Heart left ventricle (tissue), 16 donors: ENCODE measurements at places on chromosomes 1 and 21. TPM values are rescaled to one million over a fixed set of nuclear protein-coding genes. Genes with fewer than 3 reads are reported as not detected.

- peaks cover 63% of the 10 kb centered on the region for H3K27me3 ChIP-seq
- no peak overlapping the region for H3K27ac ChIP-seq
- no peak for DNase-seq
- peaks cover 9% of the 10 kb centered on the region for H3K4me1 ChIP-seq
Observed at GRCh38 chr1:165351863-165352441, 4.6 kb downstream of the LMX1A start.

DNA sequence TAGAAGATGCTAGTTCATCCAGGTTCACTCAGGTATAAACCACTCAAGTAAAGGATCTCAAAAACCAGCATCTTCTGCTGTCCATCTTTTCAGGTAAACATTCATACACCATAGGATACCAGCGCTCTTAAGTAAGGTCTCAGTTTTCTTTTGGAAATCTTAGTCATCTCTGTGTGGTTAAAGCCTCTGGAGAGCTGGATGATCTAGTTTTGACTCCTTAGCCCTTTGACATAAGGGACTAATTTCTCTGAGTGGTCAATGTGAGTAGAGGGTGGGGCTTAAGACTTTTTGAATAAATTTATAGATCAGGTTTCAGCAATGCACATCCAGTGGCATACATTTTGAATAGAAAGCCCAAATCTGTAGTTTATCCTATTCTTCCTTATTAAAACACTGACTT is 92.3 kb downstream of the CTH start:
- no peaks in the 10 kb centered on the region for H3K4me1 ChIP-seq
- H3K27ac ChIP-seq, result no peak overlapping the region
- DNase-seq, result no peak
- no peaks in the 10 kb centered on the region for H3K27me3 ChIP-seq
- H3K36me3 ChIP-seq, result no peaks in the 10 kb centered on the region

DNA sequence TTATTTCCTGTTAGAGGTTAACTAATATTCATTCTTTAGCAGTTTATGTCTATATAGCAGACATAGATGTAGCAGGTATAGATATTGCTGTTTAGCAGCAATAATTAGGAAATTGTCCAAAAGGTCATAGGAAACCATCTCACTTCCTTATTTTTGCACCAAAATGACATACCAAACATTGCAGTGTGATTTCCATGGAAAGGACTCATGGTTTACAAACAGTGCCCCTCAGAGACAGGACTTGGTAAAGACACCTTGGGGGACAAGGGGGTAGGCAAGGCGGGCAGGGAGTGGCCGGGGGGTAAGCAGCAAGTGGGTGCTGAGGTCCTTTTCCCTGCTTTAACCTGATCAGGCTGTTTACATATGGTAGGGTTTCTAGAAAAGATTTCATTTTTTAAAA is 30.5 kb downstream of the BATF3 start:
- no peak overlapping the region for H3K27ac ChIP-seq
- no peaks in the 10 kb centered on the region for H3K27me3 ChIP-seq
- no peak for DNase-seq

GRCh38 chr1:9466780-9467758 is 72.2 kb upstream of the SLC25A33 start:
- no peak overlapping the region for H3K27ac ChIP-seq
- H3K36me3 ChIP-seq, result no peaks in the 10 kb centered on the region
- H3K4me1 ChIP-seq, result no peaks in the 10 kb centered on the region
- no peak overlapping the region for H3K4me3 ChIP-seq
- no peak for DNase-seq

The GSTM5 gene
- total RNA-seq, result 2.5 TPM

GRCh38 chr21:18840239-18840638 is 436.7 kb upstream of the TMPRSS15 start:
- H3K27ac ChIP-seq, result no peak overlapping the region
- H3K27me3 ChIP-seq, result no peaks in the 10 kb centered on the region
- DNase-seq, result no peak
- H3K36me3 ChIP-seq, result no peaks in the 10 kb centered on the region

The ASAP3 gene
- total RNA-seq, result 50.4 TPM

The OR2L2 gene
- total RNA-seq, result not detected

DNA sequence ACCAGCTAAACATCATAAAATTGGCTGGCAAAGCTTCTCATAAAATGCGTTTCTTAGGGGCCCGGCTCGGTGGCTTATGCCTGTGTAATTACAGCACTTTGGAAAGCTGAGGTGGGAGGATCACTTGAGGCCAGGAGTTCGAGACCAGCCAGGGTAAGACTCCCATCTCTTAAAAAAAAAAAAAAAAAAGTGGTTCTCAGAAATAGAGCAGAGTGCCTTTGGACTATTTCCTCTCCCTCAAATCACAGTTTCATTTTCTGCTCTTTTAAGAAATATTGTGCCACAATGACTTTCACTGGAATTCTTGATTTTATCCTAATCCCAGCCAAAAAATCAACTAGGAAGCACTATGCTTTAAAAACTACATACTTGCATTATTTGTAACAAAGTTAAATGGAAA is 13.3 kb downstream of the HSF2BP start:
- DNase-seq, result no peak
- no peaks in the 10 kb centered on the region for H3K36me3 ChIP-seq
- H3K27ac ChIP-seq, result peak overlapping the region; percentile 64

DNA sequence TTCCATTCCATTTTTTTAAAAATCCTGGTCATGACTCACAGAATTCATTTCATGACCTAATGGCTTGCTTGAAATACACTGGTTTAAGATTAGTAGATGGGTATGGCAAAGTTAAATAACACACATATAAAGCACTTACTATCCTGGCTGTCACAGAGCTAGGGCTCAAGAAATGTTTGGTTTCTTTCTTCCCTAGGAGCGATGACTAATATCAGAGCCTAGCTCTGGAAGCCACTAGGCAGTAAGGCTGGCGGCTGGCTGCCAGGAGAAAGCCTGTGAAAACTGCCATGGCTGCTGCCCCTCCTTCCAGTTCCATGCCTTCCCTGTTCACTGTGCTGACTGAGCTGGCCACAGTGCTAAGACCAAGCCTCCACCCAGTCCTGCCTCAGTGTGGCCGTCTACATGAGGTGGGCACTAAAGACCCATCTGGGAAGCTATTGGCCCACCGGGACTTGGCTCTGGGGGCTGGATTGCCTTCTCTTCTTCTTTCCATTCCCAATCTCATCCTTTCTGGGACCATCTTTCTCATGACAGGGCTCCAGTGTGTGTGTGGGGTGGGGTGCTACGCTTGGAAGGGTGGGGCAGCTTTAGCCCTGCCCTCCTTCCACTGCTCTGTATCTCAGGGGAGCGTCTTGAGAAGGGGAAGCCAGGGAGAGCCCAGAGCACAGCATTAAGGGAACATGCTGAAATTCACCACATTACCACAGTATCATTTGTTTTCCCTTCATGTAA is 10.8 kb upstream of the ASCL5 start:
- H3K27ac ChIP-seq, result no peak overlapping the region
- no peak overlapping the region for H3K4me3 ChIP-seq
- H3K27me3 ChIP-seq, result no peaks in the 10 kb centered on the region
- H3K36me3 ChIP-seq, result peaks cover 46% of the 10 kb centered on the region

DNA sequence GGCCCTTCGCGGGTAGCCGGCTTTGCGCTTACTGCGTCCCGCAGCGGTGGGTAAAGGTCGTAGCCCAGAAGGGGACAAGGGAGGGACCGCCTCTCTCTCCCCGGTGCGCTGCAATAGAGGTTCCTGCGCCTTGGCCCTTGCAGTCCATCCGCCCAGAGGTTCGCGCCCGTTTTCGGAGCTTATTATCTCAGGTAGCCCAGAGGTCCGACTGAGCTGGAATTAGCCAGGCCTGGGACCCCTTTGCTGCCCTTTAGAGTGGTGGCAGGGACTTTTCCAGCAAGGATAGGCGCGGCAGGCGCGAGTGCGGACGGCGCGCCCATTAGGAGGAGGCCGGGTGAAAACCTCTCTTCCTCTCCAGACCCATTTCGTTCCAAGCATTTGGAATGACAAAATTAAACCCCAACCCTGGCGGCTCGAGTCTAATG is 5.0 kb downstream of the LHX4 start:
- no peak for DNase-seq
- H3K27me3 ChIP-seq, result peaks cover 92% of the 10 kb centered on the region
- H3K36me3 ChIP-seq, result no peaks in the 10 kb centered on the region

The NEK2 gene
- total RNA-seq, result 0.34 TPM

The GJB4 gene
- total RNA-seq, result not detected

- no peaks in the 10 kb centered on the region for H3K27me3 ChIP-seq
- peaks cover 37% of the 10 kb centered on the region for H3K36me3 ChIP-seq
- H3K4me1 ChIP-seq, result no peaks in the 10 kb centered on the region
- H3K27ac ChIP-seq, result no peak overlapping the region
Observed at GRCh38 chr1:150302338-150302737, 8.7 kb downstream of the MRPS21 start.

DNA sequence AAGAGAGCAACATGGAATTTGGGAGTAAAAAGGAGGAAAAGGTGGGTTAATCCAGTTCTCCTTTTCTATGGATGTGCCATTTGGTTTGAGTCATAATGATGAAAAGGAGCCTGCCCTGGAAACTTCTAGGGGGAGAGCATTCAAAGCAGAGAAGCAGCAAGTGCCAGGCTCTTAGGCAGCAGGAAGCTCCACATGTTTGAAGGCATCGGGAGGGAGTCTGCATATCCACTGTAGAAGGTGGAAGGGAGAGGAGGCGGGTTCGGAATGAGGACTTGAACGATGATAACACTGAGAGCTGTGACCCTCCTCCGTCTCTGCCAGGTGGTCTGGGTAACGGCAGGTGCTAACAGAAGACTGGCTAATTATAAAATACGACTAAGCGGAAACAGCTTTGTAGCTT is 128.2 kb downstream of the RYR2 start:
- H3K27me3 ChIP-seq, result no peaks in the 10 kb centered on the region
- no peaks in the 10 kb centered on the region for H3K36me3 ChIP-seq
- no peak overlapping the region for H3K4me3 ChIP-seq

The SPRR2D gene
- total RNA-seq, result not detected

DNA sequence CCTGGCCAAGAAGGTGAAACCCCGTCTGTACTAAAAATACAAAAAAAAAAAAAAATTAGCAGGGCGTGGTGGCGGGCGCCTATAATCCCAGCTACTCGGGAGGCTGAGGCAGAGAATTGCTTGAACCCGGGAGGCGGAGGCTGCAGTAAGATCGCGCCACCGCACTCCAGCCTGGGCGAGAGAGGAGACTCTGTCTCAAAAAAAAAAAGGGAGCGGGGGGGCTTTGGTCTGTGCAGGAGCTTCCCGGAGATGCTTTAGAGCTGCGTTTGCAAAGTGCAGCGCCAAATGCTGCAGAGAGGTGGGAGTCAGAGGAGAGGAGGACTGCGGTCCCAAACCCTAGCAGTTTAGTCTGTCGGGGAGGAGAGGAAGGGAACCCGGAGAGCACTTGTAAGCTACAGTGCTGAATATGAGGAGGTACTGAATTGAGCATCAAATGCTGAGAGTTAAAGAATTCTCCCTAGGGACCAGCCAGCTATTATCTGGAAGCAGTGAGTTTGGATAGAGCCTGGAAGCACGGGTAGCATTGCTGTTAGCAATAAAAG is 569 bp downstream of the FALEC start:
- H3K27me3 ChIP-seq, result no peaks in the 10 kb centered on the region
- no peaks in the 10 kb centered on the region for H3K36me3 ChIP-seq
- H3K4me1 ChIP-seq, result no peaks in the 10 kb centered on the region
- H3K4me3 ChIP-seq, result peak overlapping the region; percentile 86
- DNase-seq, result no peak

DNA sequence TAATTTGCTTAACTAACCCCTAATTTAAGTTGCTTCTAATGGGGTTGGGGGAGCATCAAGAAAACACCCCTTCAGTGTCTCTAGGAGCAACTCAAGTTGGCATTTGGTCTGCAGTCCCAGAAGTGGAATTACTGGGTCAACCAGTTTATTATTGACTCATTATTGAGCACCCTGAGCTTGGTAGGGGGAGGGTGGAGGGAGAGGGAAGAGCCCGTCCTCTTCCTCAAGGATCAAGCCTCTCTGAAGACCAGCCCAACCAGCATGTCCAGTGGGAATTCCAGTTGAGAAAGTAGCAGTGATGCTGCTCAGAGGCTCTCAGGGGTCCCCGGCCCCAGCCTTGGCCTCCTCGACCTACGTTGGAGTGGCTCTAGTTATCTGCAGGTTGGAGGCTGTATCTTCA is 2.1 kb upstream of the PLA2G2F start:
- no peaks in the 10 kb centered on the region for H3K4me1 ChIP-seq
- H3K27me3 ChIP-seq, result no peaks in the 10 kb centered on the region
- no peaks in the 10 kb centered on the region for H3K36me3 ChIP-seq
- no peak for DNase-seq
- no peak overlapping the region for H3K4me3 ChIP-seq
- H3K27ac ChIP-seq, result no peak overlapping the region

GRCh38 chr1:3948344-3948743 is 48.3 kb upstream of the C1orf174 start:
- H3K4me1 ChIP-seq, result no peaks in the 10 kb centered on the region
- no peak for DNase-seq
- H3K4me3 ChIP-seq, result no peak overlapping the region
- H3K27me3 ChIP-seq, result peaks cover 8% of the 10 kb centered on the region

- no peak overlapping the region for H3K4me3 ChIP-seq
- no peak overlapping the region for H3K27ac ChIP-seq
- DNase-seq, result no peak
- peaks cover 8% of the 10 kb centered on the region for H3K4me1 ChIP-seq
Observed at GRCh38 chr1:8854240-8854639, 24.2 kb downstream of the ENO1 start.

DNA sequence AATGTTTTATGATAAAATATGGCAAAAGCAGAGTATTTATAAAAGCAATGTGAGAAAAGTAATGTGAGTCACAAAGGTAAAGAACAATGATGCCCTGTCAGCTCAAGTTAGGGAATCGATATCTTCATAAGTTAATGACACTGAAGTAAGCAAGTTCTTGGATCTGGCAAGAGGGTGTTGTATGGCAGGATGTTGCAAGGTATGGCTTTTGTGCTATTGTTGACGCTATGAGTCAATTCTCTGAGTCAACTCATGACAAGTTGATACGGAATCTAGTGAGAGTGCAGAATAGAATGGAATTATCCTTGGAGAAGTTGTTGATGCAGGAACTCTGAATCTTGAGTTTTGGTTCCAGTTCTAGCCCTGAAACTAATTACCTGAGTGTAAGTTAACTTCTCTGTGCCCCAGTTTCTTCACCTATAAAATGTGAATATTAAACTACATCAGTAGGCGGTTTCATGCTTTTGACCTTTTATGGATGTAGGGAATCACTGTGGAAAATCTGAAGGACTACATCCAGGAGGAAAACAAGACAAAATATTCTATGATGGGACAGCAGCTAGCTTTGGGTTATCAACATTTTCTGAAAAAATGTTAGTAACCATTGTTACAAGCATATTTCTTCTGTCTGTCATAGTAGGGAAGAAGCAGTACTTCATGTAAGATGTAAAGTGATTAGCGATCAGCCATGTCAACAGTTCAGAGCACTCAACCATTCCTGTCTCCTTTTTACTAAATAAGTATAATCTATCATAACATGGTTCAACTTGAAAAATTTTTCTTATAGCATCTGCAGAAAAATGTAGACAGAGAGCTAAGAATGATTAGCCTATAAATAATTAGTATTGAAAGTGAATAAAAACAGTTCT is 96.9 kb downstream of the ATP6V1G3 start:
- H3K4me1 ChIP-seq, result no peaks in the 10 kb centered on the region
- DNase-seq, result no peak
- no peaks in the 10 kb centered on the region for H3K27me3 ChIP-seq
- H3K4me3 ChIP-seq, result no peak overlapping the region
- H3K36me3 ChIP-seq, result no peaks in the 10 kb centered on the region

- no peaks in the 10 kb centered on the region for H3K36me3 ChIP-seq
- DNase-seq, result no peak
- peaks cover 71% of the 10 kb centered on the region for H3K27me3 ChIP-seq
Observed at GRCh38 chr1:47438165-47439016, 547 bp downstream of the FOXD2 start.
